ENCODE measurements at places on chromosomes 1 and 21.
A peak's percentile ranks its signal among the peaks of the same experiment; 100 is the strongest.

- peak; percentile 66 for DNase-seq
Observed at GRCh38 chr21:42063571-42064521, 7.3 kb upstream of the UMODL1 start.

DNA sequence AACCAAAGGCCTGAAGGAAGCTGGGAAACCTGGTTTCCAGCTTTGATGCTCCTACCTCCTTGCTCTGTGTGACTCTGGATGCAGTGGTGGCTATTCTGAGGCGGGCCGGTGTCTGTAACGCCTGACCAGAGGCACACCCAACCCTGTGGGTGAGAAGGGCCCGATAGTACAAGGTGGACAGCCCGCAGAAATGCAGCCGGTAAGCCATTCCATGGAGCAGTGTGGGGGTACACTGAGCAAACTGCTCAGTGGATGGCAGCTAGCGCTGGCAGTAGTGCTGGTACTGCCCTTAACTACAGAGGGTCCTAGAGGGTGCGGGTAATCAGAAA, 36.0 kb downstream of the AHDC1 start:
- DNase-seq: no peak

DNA sequence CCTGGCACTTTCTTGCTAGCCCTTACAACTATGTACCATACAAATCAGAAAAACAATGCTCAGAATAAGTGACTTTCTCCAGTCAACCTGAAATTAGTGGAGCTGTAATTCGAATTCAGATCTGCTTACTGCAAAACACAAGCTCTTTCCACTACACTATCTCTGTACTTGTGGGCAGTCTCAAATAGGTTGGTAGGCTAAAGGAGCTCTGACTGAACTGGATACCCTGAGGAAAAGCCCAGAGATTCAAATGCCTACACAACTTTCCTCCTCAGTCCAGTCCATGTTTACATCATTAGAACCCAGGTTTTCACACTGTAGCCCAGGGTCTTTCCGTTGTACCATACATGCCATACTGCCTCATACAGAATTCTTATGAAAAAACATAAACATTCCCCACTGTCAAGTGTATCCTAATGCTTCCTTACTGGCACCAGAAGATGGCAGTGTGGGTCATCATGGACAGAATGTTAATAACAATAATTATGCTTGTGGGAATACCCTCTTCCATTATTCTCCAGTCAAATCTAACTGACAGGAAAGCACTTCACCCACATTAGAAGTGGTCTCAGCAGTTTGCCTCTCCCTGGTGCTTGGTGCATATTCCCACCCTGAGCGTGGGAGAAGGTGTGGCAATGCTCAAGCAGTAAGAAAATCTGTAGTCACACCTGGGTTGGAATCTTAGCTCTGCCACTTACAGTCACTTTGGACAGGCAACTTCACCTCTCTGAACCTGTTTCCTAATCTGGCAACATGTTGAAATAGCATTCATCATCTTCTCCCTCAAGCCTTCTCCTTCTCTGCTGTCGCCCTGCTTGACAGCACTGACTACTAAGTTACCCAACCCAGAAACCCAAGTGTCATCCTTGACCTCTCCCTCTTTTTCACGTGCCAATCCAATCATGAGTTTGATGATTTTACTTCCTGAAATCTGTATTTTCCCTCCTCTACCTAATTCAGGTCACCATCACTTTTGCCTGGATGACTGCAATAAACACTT, 14.4 kb upstream of the ZFYVE9 start:
- DNase-seq: peak; percentile 21

DNA sequence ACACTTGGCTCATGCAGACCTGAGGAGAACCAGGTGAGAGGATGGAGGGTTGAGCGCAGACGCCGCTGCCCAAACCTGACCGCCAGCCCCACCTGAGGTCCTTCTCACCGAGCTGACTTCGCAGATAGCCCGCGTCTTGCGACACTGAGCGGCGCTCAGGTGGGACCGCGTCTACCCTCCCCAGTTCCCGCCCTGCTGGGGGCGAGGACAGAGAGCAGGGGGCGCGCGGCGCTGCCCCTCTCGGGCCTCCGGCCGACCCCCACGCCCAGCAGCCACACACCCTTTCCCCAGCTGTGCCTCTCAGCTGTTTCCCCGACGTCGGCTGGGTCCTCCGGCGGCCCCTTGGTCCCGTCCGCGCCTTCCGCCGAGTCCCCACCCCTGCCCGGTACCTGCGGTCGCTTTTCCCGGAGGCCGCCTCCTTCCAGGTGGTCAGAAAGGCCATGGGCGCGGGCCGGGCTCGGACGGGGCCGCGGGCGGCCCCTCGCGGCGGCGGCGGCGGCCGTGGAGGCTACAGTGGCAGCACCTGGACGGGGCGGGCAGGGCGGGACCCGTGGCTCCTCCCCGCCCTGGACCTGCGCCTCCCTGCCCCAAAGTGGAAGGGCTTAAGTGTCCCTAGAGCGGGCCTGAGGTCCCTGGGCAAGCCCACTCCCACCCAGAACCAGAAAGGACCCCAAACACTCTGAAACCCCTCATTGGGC, 14.4 kb upstream of the TTC39A start:
- DNase-seq: no peak

DNA sequence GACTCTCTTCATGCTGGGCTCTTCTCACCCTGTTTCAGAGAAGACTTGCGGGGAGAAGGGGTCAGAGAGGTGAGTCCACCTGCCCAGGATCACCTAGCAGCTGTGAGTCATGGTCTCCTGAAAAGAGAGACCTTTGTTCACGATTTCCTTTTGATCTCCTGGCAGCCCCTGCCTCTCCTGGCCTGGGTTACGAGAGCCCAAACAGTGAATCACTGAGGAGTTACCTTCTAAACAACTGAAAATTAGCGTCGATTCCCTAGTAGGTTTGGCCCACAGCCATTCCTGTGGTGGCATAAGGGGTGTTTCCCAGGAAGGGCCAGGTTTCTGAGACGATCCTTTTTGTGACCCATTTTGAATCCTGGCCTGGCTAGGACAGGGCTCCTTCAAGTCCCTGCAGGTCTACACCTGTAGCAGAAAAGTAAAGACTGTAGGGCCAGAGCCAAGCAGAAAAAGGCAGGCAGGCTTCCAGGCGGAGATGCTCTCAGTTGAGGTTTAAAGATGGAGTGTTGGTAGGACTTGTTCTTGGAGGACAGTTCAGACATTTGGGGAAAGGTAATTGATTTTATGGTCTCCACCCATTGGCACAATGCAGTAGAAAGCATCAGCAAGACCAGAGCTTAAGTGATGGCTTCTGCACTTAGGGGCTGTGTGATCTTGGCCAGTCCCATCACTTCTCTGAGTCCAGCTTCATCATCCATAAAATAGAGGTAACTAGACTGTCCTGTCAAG, 2.1 kb upstream of the PLA2G2E start:
- no peak for DNase-seq

DNA sequence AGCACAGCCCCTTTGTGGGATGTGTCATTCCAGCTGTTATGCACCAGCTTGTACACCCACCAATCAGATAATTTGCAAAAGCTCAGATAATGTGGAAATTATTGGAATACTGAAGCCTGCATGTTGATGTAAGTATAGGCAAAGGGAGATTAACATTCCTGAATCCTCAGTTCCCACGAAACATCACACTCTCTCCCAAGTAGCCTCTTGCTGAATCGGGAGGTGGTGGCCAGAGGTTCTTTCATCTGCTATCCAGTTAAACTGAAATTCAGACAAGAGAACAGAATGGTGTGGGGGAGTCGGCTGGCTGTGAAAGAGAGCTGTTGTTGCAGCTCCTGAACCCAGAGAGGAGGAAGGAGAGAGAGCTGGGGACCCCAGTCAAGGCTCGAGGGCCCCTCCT, 170.9 kb downstream of the ZBTB18 start:
- DNase-seq: no peak
